ENCODE measurements at places on chromosomes 2 and 18. TPM values are rescaled to one million over a fixed set of nuclear protein-coding genes. Genes with fewer than 3 reads are reported as not detected.

The FN1 gene
- 86,957 TPM for total RNA-seq

The MYO1B gene
- total RNA-seq, result 59.3 TPM

The PLGLB1 gene
- 0.25 TPM for total RNA-seq

The GPR17 gene
- not detected for total RNA-seq

The LCT gene
- total RNA-seq, result not detected
